ENCODE measurements at places on chromosomes 11 and 22.

DNA sequence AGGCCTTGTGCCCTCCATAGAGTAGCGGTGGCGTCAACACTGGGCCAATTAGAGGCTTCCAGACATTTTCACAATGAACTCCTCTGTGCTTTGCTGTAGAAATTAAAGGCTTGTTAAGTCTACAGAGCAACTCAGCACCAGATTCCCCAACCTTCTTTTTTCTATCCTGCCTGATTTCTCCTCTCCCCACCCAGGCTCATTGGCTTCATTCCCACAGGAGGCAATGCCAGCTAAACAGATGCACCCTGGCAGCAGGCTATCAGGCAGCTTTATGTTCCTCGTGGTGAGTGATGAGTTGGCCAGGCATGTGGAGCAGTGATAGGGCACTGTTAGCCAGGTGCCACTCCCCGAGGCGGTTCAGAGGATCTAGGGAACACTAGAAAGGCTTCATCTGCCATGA lies 4.8 kb downstream of the DIXDC1 start:
- no peak for DNase-seq

- DNase-seq = no peak
These were observed 83.9 kb downstream of the OR5AK2 start for GRCh38 chr11:57072640-57073039.

DNA sequence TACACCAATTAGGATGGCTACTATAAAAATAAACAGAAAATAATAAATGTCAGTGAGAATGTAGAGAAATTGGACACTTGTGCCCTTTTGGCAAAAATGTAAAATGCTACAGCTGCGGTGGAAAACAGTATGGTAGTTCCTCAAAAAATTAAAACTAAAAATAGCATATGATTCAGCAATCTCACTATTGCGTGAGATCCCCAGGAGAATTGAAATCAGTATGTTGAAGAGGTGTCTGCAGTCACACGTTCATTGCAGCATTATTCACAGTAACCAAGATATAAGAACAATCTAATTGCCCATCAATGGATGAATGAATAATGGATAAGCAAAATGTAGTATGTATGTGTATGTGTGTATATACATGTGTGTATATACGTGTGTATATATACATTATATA lies 6.8 kb downstream of the OR52N2 start:
- DNase-seq = no peak

GRCh38 chr11:100460426-100460825 lies 226.7 kb upstream of the ARHGAP42 start:
- DNase-seq = no peak

- DNase-seq = no peak
These were observed 27.8 kb downstream of the PIK3C2A start for GRCh38 chr11:17179970-17180369.

DNA sequence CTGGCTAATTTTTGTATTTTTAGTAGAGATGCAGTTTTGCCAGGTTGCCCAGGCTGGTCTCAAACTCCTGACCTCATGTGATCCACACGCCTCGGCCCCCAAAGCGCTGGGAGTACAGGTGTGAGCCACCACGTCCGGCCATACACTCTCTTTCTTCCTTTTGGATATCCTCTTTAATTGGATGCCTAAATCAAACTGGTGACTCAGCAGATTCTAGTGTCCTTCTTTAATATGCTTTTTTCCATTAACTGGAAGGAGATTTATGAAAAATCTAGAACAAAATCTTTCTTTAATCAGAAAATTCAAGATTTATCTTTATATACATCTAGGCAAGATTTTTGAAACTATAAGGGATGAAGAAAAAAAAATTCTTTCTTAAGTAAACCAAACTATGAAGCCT lies 969.3 kb upstream of the CCDC90B start:
- no peak for DNase-seq

DNA sequence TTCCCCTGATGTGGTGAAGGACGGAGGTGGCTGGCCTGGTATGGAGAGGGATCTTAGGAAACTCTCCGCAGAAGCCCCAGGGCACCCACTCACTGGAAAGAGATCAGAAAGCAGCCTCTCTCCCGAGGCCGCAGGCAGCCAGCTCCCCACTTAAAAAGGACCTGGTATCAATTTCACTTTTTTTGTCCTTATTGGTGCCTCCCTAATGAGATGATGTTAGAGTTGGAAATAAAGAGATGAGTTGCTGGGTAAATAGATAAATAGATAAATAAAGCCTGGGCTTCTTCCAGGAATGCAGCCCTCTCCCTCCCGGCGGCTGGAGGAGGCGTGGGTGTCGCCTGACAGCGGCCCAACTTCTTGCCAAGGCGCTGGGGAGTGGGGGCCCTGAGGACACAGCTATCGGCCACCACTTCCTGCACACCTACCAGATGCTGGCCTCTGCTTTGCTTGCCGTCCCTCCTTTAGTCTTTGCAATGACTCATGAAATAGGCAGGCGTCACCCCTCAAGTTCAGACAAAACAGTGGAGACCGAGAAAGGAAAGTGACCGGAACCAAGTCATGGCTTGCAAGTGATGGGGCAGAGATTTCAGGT lies 42.9 kb downstream of the LINC01488 start:
- no peak for DNase-seq

- no peak for DNase-seq
These were observed 9.6 kb upstream of the RANBP1 start for GRCh38 chr22:20106205-20106848.

- no peak for DNase-seq
These were observed 122.6 kb downstream of the IGLL1 start for GRCh38 chr22:23457380-23457985.

DNA sequence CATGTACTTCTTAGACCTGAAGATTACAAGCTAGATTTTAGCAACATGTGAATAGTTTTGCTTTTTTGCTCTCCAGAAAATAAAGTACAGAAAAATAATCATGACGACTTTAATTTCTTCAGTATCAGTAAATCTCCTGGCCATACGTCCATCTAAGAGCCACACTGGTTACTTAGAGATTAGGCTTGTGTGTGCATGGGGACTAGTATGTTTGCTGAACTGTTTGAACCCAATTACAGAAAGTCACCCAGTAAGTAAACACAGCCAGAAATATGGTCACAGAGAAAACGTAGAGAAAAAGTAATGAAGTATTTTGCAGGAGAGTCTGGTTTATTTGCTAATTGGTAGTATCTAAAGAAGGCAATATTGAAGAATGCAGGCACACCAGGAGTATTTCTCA lies 1053.6 kb upstream of the CCDC90B start:
- no peak for DNase-seq

GRCh38 chr11:100735949-100736675 lies 49.0 kb downstream of the ARHGAP42 start:
- no peak for DNase-seq

DNA sequence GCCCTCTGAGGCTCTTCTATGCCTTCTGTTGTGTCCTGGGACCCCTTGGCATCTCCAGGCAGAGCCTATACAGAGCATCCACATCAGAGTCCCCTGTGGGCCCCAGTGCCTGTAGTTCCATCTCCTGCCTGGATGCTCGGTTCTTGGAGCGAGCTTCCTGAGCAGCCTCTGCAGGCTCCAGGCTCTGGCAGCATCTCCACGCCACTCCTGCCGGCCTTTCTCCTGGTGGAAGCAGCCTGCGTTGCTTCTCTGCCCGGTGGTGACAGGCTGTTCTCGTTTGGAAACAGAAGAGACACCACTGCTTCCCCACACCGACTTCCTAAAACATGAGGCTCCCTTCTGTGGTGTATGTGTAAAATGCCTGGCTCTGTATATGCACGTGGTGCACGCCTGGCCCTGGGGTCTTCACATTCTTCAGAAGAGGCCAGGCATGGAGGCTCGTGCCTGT lies 52.8 kb downstream of the BCR start:
- DNase-seq = no peak

DNA sequence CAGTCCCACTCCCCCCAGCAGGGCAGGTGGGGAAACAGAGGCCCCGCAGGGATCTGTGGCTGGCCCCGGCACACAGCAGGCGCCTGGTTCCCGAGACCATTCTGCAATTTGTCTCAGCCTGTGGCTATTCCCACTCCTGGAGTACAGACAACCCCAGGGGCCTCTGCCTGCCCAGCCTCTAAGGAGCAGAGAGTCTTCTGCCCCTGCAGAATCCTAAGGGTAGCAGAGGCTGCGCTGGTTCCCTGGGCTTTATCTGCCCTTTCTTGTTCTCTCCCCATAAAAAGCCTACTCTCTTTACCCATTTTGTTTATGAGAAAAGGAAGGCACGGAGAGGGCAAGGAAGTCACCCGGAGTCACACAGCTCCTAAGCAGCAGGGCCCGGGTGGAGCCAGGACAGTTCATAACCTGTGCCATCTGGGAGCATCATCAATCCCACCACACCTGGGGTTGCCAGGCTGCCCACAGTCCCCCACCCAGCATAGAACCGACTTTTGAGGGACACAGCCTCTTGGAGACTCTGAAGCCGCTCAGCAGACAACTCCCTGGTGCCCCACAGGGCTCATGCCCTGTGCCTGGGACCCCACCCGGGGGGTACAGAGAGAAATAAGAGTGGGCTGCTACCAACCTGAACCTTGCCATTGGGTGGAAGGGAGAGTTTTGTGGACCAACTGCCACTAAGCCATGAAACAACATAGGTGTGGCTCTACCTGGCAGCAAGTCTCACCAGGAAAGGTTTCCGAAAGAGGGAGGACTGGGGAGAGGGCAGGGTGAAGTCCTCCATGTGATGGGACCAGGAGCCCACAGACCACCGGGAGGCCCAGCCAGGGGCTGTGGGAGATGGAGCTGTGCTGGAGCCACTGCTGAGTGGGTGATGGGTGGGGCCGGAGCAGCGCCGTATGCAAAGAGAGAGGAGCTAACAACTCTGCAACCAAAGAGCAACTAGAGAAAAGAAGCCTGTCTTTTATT lies 17.2 kb upstream of the LINC01488 start:
- no peak for DNase-seq

- DNase-seq = no peak
These were observed 17.8 kb downstream of the TREH start for GRCh38 chr11:118661425-118662301.

GRCh38 chr22:32531931-32532819 lies 57.6 kb downstream of the FBXO7 start:
- DNase-seq = no peak

- no peak for DNase-seq
These were observed 337.2 kb upstream of the DDI1 start for GRCh38 chr11:103699216-103699615.

GRCh38 chr22:26619510-26619909 lies 1.7 kb upstream of the CRYBB1 start:
- DNase-seq = no peak

DNA sequence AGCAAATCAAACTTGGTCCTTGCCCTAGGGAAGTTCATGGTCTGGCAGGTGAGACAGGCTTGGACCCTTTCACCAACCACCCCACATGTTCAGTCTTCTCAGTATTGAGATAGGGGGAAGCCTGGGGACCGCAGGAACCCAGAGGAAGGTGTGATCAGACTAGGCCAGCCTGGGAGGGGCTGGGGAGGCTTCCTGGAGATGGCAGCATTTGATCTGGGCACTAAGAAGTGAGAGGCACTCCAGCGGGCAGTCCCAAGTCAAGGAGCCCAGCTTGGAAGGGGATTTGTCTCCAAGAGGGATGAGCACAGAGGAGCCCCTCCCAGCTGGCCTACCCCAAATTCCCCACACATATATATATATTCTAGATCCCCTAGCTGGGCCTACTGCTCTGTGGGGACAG lies 5.4 kb downstream of the LRRC32 start:
- no peak for DNase-seq

GRCh38 chr11:114036147-114036811 lies 23.2 kb upstream of the ZBTB16 start:
- peak; percentile 42 for DNase-seq

- no peak for DNase-seq
These were observed 20.0 kb downstream of the IRAG1 start for GRCh38 chr11:10673501-10674062.

DNA sequence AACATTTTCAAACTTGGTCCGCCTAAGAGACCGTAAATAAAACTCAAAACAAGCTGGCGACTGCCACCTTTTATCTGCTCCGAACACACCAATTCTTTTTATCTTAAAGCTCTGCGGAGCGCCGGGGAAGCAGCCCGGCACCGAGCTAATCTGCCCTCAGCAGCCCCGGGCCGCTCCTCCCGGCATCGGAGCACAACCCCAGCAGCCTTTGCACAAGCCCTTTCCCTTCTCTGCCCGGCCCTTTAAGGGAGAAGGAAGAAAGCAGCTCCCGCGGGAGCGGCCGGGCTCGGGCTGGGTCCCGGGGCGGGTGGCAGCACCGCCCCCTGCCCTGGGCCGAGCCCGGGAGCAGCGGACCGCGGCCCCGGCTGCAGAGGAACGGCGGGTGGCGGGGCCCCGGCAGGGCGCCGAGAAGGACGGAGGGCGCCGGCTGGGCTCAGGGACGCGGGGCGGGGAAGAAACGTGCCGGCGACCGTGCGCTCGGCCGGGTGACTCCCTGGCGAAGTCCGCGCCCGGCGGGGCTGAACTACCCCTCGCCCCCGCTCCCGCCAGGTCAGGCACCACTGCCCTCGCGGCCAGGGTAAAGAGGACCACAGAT lies 133.6 kb upstream of the C11orf58 start:
- DNase-seq = no peak

DNA sequence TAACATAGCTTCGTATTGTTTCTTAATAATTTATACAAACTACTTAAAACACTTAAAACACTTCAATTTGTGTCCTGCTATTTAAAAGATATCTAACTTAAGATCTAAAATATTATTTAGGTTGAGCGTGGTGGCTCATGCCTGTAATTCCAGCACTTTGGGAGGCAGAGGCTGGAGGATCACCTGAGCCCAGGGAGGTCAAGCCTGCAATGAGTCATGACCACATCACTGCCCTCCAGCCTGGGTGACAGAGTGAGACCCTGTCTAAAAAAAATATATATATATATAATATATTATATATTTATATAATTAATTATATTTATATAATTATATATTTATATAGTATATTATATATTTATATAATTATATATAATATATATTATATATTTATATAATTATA lies 4.2 kb upstream of the CTR9 start:
- no peak for DNase-seq

- no peak for DNase-seq
These were observed 214.1 kb downstream of the OPCML start for GRCh38 chr11:133318221-133318620.

GRCh38 chr11:75903276-75903675 lies 88.3 kb downstream of the UVRAG start:
- no peak for DNase-seq

- no peak for DNase-seq
These were observed 8.6 kb upstream of the POLDIP3 start for GRCh38 chr22:42623301-42623751.

DNA sequence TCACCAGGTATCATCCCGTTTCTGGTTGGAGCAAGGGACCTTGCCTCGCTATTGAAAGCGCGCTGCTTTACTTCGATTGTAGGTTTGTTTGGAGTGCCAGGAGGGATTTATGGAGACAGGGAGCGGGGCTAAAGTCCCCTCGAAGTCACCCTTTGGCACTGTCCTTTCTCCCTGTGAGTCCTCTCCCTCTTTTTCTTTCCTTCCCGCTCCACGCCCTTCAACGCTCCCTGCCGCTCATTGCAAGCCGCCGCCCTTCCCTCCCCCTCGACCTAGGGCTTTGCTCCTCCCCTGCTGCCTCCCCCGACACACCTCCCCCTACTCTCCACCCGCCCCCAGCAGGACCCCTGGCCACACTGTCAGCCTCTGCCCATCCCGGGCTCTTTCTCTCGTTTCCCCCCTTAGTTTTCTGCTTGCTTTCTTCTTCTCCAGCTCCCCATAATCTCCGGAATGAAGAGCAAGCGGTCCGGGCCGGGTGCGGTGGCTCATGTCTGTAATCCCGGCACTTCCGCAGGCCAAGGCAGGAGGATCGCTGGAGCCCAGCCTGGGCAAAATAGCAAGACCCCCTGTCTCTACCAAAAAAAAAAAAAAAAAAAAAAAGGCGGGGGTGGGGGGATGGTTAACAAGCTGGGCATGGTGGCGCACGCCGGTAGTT lies 41.0 kb downstream of the AHNAK start:
- no peak for DNase-seq

- no peak for DNase-seq
These were observed 11.6 kb upstream of the EHF start for GRCh38 chr11:34609187-34609751.

- DNase-seq = no peak
These were observed 10.9 kb downstream of the GAS2 start for GRCh38 chr11:22677153-22677903.
